Sciatic nerve (tissue), 2 donors: ENCODE measurements at places on chromosomes 16 and 17. TPM values are rescaled to one million over a fixed set of nuclear protein-coding genes. Genes with fewer than 3 reads are reported as not detected.

DNA sequence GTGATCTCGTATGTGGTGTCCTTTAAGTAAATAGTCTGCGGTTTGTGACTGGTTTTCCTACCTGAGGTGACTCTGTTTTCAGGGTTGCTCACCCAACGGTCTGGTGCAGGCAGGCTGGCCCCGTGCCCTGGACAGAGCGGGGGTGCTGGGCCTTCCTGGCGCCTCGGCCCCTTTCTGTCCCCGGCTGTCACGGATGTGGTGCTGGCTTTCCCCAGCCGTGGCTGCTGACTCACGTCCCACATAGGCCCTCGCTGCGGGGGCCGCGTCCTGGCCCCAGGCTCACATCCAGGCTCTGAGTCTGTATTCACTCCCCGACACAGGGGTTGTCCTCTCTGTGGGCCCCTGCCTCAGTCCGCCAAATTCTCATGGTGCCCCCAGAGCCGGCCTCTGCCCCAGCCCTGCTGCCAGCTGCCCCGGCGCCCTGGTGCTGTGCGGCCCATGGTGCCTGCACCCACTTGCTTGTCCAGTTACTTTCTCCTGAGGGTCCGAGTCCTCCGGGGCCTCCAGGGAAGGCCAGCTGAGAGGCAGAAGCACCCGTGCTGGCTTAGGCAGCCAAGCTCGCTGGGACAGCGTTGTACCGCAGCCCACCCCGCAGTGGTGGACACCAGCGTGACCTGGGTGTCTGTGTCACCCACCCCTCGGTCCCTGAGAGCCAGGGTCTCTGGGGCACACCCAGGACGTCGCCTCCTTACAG lies 5.9 kb downstream of the CHMP6 start:
- no peak for DNase-seq

Gene ERN2
- total RNA-seq: not detected

- no peak for DNase-seq
Observed at GRCh38 chr16:46844771-46845170, 13.8 kb upstream of the C16orf87 start.

- no peak for DNase-seq
Observed at GRCh38 chr17:39096508-39097149, 54.8 kb downstream of the PLXDC1 start.

Gene CCDC154
- total RNA-seq: 3.3 TPM

GRCh38 chr17:38673707-38674013 lies 1.1 kb downstream of the EPOP start:
- no peak for DNase-seq
